Mammary epithelial cell (primary cell): ENCODE measurements at places on chromosomes 4 and X. TPM values are rescaled to one million over a fixed set of nuclear protein-coding genes. Genes with fewer than 3 reads are reported as not detected.
A peak's percentile ranks its signal among the peaks of the same experiment; 100 is the strongest.

Gene MAML3
- 0.45 TPM in 2 replicates for total RNA-seq

DNA sequence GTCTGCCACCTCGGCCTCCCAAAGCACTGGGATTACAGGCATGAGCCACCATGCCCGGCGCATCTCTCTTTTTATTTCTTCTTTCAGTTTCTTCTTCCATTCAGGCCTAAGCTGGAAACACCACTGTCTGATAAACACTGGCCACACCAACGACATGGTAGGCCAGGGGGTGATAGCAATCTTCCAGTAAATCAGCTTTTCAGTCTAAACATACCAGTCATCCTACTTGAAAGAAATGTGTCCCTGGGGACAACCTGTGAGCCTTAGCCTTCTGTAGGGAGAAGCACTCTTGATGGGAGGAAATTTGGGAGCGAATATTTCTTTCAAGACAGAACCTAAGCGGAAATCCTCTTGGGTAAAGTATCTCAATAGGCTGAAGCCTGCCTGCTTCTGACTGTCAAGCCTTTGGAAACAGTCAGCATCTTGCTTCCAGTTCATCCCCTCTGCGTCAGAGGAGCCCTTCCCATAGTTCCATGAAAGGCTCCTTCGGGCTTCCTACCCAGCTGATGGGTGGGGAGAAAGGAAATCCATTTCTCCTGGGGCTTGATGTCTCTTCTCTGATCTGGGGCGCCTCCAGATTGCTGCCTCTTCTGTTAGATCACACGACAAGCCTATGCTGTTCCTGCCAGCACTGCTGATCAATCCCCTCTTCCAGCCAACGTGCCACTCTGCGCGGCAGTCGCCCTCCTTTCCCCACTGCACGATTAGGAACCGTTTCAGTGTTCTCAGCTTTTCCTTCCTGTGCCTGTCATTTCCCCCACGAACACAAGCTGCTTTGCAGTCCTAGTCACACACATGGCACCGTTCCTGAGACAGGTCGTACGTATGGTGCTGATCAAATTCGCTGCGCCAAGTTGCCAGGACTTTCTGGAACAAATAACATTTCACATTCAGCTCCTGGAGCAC, 49.5 kb upstream of the CBR4 start:
- no peak for DNase-seq

Gene GPR82
- total RNA-seq = not detected in 2 replicates

Gene GPC4
- total RNA-seq = 7.2 TPM

DNA sequence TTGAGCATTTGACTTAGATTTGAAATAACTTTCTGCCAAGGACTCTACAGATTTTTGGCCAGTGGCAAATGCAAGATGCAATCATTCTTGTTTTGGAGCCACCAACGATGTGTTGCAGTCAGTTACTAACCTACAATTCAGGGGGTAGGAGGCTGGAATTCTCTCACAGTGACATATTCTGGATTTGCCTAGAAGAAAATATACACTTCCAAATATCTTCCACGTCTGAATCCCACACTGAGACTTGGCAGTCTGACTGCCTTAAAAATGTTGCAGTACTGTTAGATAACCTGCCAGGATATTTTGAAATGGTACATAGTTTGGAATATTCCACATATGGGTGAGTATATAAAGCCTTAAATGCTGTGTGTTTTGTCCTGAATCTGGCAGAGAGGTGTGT, 27.6 kb upstream of the AGTR2 start:
- no peak for DNase-seq

GRCh38 chr4:1081689-1082040, 31.7 kb downstream of the RNF212 start:
- DNase-seq = no peak

DNA sequence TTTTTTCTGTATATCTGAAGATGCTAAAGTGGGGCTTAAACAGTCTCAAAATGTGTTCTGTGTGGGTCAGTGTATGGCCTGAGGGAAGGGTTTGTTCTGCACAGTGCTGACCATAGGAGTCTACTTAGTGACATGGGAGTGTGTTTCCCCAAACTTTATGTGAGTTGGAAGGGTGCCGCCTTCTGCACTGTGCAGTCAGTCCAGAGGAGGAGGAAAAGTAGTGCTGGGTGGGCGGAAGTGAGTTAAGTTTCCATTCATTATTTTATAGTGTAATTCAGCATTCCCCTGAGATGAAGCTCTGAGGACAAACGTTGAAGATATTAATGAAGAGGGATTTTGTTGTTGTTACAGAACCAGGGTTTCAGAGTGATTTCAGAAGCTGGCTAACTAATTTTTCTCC, 2.9 kb downstream of the CHST7 start:
- DNase-seq = no peak

- DNase-seq = no peak
Observed at GRCh38 chrX:40147126-40147952, 49.6 kb upstream of the BCOR start.

- DNase-seq = peak; percentile 46
Observed at GRCh38 chrX:52576946-52577345, 60.1 kb upstream of the XAGE1B start.

GRCh38 chr4:141636771-141637460, 533 bp downstream of the IL15 start:
- DNase-seq = peak; percentile 73

Gene ENPP6
- total RNA-seq = not detected in 2 replicates
